GM23248 (cell line): ENCODE measurements at places on chromosomes 12 and 14. TPM values are rescaled to one million over a fixed set of nuclear protein-coding genes. Genes with fewer than 3 reads are reported as not detected.
A peak's percentile ranks its signal among the peaks of the same experiment; 100 is the strongest.

Gene IL31
- total RNA-seq, result not detected in 2 replicates

GRCh38 chr12:39623919-39624318 is 4.3 kb upstream of the ABCD2 start:
- DNase-seq, result no peak
- 0 out of 2 replicates have a peak, but pooled peaks cover 4% of the 10 kb centered on the region for H3K4me1 ChIP-seq
- H3K27ac ChIP-seq, result no peak overlapping the region
- H3K4me3 ChIP-seq, result no peak overlapping the region
- no peaks in the 10 kb centered on the region for H3K27me3 ChIP-seq
- H3K36me3 ChIP-seq, result no peaks in the 10 kb centered on the region

- peaks cover 17% of the 10 kb centered on the region for H3K4me1 ChIP-seq
- H3K36me3 ChIP-seq, result no peaks in the 10 kb centered on the region
- peak; percentile 84 for DNase-seq
- H3K4me3 ChIP-seq, result 0 out of 2 replicates have a peak overlapping the region, but pooled peaks have one; percentile 4
Observed at GRCh38 chr12:116864371-116865160, 16.7 kb downstream of the HRK start.

- peak; percentile 65 for DNase-seq
- H3K27ac ChIP-seq, result peak overlapping the region; percentile 82
- H3K4me1 ChIP-seq, result peaks cover 44% of the 10 kb centered on the region
- H3K4me3 ChIP-seq, result no peak overlapping the region
- H3K36me3 ChIP-seq, result no peaks in the 10 kb centered on the region
Observed at GRCh38 chr12:128818065-128819022, 5.4 kb downstream of the SLC15A4 start.

Gene GARIN6
- total RNA-seq, result not detected in 2 replicates

Gene ASCL1
- not detected in 2 replicates for total RNA-seq

Gene TAPBPL
- 7.8 and 8.1 TPM in 2 replicates for total RNA-seq

GRCh38 chr14:104724407-104724980 is 465 bp downstream of the ADSS1 start:
- H3K4me1 ChIP-seq, result peaks cover 8% of the 10 kb centered on the region; the same call in 1 of the 2 replicates
- no peaks in the 10 kb centered on the region for H3K27me3 ChIP-seq
- H3K27ac ChIP-seq, result no peak overlapping the region
- peak overlapping the region; percentile 69 for H3K4me3 ChIP-seq

- H3K36me3 ChIP-seq, result no peaks in the 10 kb centered on the region
- H3K27me3 ChIP-seq, result no peaks in the 10 kb centered on the region
- H3K4me1 ChIP-seq, result no peaks in the 10 kb centered on the region
- DNase-seq, result no peak
- H3K4me3 ChIP-seq, result no peak overlapping the region
Observed at GRCh38 chr14:47483449-47483848, 192.0 kb downstream of the MDGA2 start.

DNA sequence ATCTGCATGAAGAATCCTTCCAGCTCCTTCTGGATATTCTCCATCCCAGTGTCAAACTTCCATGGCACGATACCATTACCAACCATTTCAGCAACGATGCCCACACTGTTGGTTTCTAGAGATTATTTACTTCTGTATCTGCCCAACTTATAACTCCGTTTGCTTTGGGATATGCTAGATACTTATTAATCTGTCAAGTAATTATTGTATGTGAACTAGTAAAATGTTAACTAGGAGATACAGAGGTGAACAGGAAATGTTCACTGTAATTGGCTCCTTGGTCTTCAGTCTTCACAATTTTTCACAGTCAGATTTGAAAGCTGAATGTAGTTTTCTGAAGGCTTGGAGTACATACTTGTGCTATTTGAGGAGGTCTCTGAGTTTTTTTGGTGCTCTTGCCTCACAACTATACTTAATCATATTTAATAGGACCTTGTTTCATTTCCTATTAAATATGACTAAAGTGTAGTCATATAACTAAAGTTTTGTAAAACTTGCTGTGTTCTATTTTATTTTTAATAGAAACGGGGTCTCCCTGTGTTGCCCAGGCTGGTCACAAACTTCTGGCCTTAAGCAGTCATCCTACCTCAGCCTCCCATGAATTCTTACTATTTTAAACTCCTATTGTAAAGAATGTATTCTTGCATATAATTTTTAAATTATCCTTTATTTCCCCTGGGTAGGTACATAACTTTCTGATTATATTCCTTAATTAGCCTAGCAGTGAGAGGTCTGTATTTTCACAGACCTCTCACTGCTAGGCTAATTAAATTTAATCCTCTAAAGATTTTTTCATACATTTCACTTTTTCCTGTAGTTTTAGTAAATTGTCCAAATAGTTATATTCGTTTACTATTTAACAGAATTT is 79.7 kb downstream of the FGD4 start:
- DNase-seq, result no peak
- no peaks in the 10 kb centered on the region for H3K36me3 ChIP-seq
- no peak overlapping the region for H3K27ac ChIP-seq

Gene FAIM2
- total RNA-seq, result 0.86 and 2.8 TPM in 2 replicates

GRCh38 chr12:124564232-124564958 is 3.0 kb downstream of the NCOR2 start:
- H3K27ac ChIP-seq, result no peak overlapping the region
- no peaks in the 10 kb centered on the region for H3K27me3 ChIP-seq
- peak; percentile 36 for DNase-seq
- H3K4me3 ChIP-seq, result peak overlapping the region; percentile 97

- no peak overlapping the region for H3K27ac ChIP-seq
- no peaks in the 10 kb centered on the region for H3K4me1 ChIP-seq
Observed at GRCh38 chr12:132218527-132218875, 74.2 kb downstream of the NOC4L start.

DNA sequence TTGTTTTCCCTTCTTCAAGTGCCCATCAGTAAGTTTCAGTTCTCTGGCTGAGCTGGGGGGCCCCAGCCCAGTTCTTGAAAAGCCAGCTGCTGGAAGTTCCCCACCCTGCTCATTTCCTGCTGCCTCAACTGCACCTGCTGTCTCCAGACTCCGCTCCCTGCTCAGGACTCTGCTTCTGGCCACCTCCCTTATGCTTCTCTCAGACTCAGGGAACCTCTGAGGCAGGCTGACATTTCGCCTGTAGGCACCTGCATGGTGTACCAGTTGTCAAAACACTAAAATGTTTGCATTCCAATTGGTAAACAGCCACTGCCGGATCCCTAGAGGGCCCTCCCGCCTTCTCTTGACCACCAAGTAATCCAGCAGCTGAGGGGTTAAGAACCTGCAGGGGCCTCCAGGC is 136.5 kb upstream of the VRK1 start:
- H3K4me3 ChIP-seq, result no peak overlapping the region
- no peaks in the 10 kb centered on the region for H3K4me1 ChIP-seq
- H3K27ac ChIP-seq, result no peak overlapping the region
- no peaks in the 10 kb centered on the region for H3K36me3 ChIP-seq

Gene CLEC9A
- not detected in 2 replicates for total RNA-seq

- no peaks in the 10 kb centered on the region for H3K27me3 ChIP-seq
- no peak for DNase-seq
- H3K4me1 ChIP-seq, result no peaks in the 10 kb centered on the region
- no peaks in the 10 kb centered on the region for H3K36me3 ChIP-seq
- no peak overlapping the region for H3K27ac ChIP-seq
Observed at GRCh38 chr14:86153480-86153879, 623.5 kb downstream of the FLRT2 start.

Gene BLOC1S1
- total RNA-seq, result 47.6 and 110 TPM in 2 replicates

DNA sequence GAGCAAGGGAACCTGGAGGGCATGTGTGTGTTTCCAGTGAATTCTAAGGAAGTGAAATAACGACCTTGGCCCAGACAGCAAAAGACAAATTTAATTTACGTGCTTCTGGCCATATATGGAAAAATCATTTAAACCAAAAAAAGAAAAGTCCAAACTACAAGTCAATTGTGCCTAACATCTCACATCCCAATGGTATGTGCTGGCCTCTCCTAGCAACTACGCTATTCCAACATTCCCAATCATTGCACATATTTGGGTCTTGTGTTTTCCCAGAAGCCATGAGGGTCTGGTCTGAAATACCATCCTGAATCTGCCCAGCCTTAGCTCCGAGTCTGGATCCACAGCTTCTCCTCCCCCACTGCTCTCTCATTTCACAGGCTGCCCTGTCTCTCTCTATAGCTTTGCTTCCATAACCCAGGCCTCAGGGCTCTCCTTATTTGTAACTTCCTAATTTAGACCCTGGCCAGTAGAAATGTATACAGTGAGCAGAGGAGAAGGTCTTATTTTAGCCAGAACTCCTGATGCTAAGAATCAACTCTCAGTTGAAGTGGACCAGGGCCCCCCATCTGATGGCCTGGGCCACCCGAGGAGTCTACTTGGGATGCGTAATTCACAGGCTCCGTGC is 224.6 kb downstream of the ANO2 start:
- no peak for DNase-seq
- H3K27ac ChIP-seq, result no peak overlapping the region
- H3K4me1 ChIP-seq, result no peaks in the 10 kb centered on the region
- no peaks in the 10 kb centered on the region for H3K27me3 ChIP-seq
- H3K36me3 ChIP-seq, result no peaks in the 10 kb centered on the region

GRCh38 chr12:96183734-96184370 is 10.3 kb upstream of the ELK3 start:
- H3K36me3 ChIP-seq, result no peaks in the 10 kb centered on the region
- H3K27me3 ChIP-seq, result no peaks in the 10 kb centered on the region
- DNase-seq, result no peak
- no peaks in the 10 kb centered on the region for H3K4me1 ChIP-seq
- H3K27ac ChIP-seq, result no peak overlapping the region
- no peak overlapping the region for H3K4me3 ChIP-seq

DNA sequence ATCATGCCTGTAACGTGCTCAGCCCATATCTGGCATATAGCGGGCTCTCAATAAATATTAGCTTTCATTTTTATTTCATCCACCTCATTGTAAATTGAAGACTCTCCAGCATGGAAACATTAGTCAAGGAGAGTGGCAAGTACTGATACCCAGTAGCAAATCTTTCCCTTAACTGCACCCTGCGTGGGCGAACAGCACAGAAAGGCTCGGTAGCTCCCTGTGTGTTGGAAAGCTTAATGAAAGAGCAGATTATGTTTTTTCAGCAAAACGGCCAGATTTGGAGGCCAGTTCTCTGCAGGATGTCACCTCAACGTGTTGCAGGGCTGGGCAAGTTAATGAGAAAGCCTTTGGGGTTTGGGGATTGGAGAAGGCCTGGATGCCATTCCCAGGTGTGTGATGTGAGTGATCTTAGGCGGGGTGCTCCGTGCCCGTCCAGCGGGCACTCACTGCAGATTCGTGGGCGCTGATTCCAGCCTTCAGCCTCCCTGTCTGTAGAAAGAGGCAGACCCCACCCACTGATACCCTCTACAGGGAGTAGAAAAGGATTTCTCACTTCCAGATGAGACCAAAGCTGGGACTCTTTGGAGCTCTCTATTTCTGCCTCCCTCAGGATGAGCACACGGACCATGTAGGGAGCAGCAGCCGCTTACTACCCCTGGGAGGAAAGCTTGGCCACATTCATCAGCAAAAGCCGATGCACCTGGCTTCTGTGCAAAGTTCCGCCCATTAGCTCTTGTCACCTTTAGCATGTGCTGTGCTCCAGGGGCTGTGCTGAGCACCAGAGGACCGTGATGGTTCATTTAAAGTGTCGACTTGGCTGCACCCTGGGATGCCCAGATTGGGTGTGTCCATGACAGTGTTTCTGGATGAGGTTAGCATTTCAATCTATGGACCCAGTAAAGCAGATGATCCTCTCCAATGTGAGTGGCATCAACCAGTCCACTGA is 29.1 kb downstream of the C14orf132 start:
- DNase-seq, result no peak
- H3K4me1 ChIP-seq, result no peaks in the 10 kb centered on the region
- H3K27ac ChIP-seq, result no peak overlapping the region

Gene RBP5
- total RNA-seq, result not detected in 2 replicates

Gene CCDC197
- not detected in 2 replicates for total RNA-seq

Gene TSPAN19
- not detected in 2 replicates for total RNA-seq
